ENCODE measurements at places on chromosomes 5 and 9.

DNA sequence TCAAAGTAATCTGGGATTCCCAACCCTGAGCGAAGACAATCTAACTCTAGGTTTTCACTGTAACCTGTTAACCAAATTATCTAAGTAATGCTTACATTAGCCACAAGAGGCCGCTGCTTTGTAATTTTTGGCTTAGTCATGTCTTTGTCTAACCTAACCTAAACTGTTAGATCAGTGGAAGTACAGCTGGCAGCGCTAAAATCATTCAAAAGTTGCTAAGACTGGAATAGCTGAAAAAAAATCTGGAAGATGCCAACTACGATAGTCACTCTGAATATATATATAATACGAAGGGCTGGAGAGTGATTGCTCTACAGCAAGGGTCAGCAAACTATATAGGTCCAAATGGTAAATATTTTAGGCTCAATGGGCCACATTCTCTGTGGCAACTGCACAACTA, 60.2 kb downstream of the FBXO38 start:
- DNase-seq = no peak

- DNase-seq = no peak
Observed at GRCh38 chr9:72763022-72763421, 189.8 kb downstream of the ALDH1A1 start.

GRCh38 chr5:148910686-148911361, 84.4 kb downstream of the ADRB2 start:
- DNase-seq = no peak

- DNase-seq = no peak
Observed at GRCh38 chr9:94973451-94973941, 247.0 kb downstream of the AOPEP start.

- no peak for DNase-seq
Observed at GRCh38 chr5:122107016-122107415, 22.3 kb upstream of the ZNF474 start.

DNA sequence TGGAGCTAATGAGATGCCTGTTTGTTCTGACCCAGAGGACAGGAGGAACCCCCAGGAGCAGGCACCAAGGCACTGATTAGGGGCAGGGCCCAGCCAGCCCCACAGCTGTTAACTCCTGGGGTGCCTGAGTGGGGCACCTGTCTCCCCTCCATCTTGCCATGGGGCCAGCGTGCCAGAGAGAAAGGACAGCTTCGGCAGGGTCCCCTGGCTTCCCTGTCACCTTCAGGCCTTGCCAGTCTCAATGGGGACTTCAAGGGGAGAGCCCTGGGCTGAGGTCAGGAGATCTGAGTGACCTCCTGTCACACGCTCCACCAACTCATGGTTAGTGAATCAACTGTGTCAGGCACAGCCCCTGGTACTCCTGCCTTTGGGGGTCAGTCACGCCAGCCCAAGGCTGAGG, 152.7 kb upstream of the MVB12B start:
- DNase-seq = no peak

- no peak for DNase-seq
Observed at GRCh38 chr9:127102176-127102575, 20.3 kb downstream of the ANGPTL2 start.

GRCh38 chr5:147479949-147480348, 29.9 kb downstream of the DPYSL3 start:
- no peak for DNase-seq

GRCh38 chr5:72141440-72142355, 34.4 kb downstream of the MAP1B start:
- no peak for DNase-seq

DNA sequence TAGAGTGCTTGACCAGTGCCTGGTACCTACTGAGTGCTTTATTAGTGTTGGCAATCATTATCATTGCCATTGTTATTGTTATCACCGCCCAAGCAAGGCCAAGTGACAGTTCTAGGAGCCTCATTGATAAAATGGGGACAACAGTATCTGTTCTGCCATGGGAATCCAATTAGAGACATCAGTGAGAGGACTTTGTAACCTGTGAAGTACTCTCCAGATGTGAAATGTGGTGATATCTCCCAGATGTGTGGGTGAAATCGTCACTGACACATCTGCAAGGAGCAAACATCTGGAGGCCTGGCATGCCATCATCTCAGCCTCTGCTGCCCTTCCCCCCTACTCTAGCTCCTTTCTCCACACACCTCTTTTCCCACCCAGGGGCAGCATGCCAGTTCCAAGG, 260.8 kb downstream of the PAPPA start:
- DNase-seq = no peak

- no peak for DNase-seq
Observed at GRCh38 chr5:167320019-167320418, 971.4 kb upstream of the WWC1 start.

- no peak for DNase-seq
Observed at GRCh38 chr9:126974594-126974993, 60.0 kb downstream of the RALGPS1 start.

DNA sequence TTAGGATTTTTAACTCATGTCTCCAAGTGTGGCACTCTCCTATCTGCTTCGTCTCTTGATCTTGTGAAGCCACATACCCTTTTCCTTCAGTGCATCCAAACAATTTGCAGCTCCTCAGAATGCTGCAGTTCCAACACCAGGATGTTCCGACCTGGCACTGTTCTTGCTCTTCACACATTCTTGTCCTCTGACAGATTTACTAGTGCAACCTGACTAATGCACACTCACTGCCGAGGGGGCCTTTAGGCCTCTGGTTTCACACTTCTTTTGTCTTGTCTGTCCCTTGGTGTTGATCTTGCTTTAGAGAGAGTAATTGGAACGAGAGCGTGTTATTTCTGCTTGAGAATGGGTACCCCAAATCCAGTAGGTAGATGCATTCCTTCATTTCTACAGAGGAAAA, 15.0 kb downstream of the ARHGAP26 start:
- DNase-seq = no peak

GRCh38 chr9:131635285-131635684, 90.0 kb downstream of the PRRT1B start:
- DNase-seq = peak; percentile 58

DNA sequence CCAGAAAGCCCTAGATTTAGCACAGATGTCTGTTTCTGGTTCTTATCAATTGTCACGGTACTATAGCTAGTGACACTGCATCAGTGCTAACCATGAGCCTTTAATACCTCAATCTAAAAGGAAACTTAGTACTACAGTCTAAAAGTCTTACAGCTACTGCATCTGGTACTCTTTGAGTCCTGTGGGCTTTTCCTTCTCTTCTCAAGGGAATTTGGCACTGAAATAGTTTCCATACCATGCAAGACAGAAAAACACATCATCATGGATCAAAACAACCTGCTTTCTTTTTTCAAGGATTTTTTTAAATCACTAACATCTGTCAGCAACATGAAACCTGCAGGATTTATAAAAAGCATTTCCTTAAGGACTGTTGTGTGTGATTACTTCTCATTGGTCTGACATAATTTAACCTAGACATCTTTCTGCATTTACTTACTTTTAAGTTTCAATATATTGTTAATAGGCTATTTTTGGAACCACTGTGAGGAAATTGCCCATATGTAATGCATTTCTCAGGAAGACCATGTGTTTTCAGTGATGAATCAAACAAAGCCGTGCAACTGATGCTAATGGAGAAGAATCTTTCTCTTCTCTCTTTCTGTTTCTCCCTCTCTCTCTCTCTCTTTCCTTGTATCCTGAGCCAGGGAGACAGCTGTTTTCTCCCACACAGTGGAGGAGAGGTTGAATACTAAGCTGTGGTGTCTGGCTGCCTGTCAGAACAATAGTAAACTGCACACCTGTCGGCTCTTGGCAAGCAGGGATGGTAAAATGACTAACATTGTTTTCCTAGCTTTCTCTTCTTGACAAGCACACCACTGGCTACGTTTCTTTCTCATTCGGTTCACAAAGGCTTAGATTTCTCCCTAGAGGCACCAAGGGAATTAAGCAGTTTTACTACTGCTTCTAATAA, 273.4 kb downstream of the CSNK1G3 start:
- no peak for DNase-seq

DNA sequence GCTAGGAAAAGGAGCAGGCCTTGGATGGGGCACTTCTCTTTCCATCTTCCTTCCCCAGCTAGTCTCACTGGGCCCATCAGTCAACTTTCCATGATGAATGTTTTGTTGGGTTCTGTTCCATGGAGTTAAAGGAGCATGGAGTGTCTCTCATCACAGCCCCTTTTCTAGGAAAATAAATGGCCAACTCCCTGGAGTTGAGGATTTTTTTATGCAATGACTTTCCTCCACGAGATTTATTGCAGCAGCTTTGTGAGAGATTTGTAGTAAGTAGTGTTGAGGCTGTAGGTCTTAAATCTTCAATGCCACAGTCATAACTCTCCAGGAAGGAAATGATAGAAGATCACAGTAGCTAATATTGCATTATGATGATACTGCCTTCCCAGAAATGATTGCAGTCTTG, 45.6 kb upstream of the SLC44A1 start:
- no peak for DNase-seq

DNA sequence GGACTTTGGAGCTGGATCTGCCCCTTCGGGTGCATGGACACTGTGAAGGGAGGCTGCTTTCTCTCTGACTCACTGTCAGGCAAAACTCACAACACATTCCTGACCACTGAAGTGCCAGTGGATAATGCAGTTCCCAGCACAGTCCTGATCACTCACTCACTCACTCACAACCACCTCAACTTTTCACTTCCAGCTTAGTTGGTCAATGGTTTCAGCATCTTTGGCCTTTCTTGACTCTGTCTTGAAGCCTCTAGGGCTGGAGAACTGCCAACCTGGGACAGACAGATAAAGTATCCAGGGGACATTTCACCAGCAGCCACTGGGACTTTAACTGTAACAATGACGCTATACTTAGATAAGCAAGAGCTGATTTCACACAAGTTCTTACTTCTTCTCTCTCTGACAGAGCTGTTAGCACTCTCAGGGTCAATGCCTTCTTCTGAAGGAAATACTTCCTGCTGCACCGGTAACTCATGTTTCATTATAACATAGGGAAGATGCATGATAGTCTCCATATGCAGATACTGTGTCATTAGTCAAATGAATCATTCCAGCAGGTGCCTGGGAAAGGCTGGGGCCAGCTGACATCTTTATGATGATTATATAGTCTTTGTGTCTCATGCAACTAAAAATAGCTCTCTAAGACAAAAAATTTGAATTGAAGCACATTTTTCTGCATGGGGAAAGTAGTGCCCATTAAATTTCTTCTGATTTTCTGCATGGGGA, 499.0 kb downstream of the SEMA5A start:
- DNase-seq = no peak

DNA sequence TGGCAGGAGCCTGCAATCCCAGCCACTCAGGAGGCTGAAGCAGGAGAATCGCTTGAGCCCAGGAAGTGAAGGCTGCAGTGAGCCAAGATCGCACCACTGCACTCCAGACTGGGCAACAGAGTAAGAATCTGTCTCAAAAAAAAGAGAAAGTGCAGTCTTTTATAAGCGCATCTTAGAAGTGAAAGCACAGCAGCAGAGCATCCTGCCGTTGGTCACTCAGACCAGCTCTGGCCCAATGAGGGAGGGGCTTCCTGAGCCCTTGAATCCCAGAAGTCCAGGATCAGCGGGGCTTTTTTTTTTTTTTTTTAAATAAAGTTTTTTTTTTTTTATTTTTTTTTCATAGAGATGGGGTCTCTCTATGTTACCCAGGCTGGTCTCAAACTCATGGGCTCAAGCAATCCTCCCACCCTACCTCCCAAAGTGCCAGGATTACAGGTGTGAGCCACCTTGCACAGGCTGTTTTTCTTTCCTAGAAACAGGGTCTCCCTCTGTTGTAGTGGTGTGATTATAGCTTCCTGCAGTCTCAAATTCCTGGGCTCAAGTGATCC, 42.3 kb downstream of the NAIF1 start:
- no peak for DNase-seq

- no peak for DNase-seq
Observed at GRCh38 chr5:96884995-96885394, 8.7 kb downstream of the ERAP2 start.

DNA sequence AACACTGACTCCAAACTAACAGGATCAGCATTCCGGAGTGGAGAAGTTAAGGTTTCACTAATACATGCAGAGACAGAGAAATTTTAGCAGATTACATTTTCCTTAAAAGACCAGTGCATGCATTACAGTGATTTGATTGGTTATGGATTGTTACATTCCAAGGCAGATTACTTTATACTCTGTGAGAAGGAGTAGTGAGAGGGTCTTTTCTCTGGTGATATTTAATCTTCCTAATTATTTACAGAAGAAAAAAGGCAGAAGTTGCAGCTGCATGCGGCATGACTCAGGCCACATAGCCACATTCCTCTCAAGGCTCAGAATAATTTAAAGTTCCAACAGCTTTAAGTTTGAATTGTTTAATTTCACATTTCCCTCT, 53.0 kb upstream of the PDZD2 start:
- no peak for DNase-seq

DNA sequence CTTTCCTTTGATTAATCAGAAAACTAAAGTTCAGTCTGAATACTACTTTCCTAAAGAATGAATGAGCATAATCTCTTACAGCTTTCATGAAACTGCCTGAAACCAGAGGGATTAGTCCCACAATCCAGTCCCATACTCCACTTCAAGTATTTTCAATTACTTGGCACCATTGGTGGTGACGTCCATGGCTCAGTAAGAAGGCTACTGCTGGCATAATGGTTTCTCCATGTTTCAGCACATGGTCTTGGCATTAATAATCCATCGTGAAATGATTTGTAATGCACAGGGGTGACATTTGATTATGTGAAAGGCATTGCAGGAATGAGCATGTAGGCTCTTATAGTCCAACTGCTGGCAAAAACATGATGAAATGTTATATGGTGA, 23.4 kb downstream of the LIX1 start:
- no peak for DNase-seq

DNA sequence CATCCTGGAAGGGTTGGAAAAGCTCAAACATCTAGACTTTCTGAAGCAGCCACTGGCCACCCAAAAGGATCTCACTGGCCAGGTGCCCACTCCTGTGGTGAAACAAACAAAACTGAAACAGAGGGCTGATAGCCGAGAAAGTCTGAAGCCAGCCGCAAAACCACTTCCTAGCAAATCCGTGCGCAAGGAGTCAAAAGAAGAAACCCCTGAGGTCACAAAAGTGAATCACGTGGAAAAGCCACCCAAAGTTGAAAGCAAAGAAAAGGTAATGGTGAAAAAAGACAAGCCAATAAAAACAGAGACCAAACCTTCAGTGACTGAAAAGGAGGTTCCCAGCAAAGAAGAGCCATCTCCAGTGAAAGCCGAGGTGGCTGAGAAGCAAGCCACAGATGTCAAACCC, 87.6 kb downstream of the MAP1B start:
- no peak for DNase-seq

GRCh38 chr5:169764018-169764378, 126.9 kb downstream of the DOCK2 start:
- DNase-seq = no peak

DNA sequence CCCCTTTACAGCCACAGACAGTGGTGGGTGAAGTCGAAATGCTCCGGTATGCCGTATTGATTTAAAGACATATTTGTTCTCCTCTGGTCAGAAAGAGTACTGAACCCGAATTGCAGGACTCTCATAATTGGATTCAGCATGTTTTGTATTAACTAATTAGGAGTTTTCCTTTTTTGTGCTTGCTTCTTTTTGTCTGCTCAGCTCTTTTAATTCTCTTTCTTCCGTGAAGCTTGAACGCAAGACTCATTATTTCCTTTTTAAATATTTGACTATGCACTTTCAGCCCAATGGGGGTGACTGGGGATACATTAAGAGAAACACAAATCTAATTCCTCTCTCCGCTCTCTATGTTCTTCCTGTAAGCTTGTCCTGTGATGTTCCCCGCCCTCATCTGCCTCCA, 246.6 kb upstream of the IRX2 start:
- no peak for DNase-seq

GRCh38 chr5:133664422-133664821, 52.1 kb upstream of the FSTL4 start:
- DNase-seq = no peak

GRCh38 chr5:135382106-135382790, 16.8 kb downstream of the MACROH2A1 start:
- DNase-seq = no peak
